Fibroblast of skin of back (primary cell): ENCODE measurements at places on chromosomes 5 and 9.
A peak's percentile ranks its signal among the peaks of the same experiment; 100 is the strongest.

DNA sequence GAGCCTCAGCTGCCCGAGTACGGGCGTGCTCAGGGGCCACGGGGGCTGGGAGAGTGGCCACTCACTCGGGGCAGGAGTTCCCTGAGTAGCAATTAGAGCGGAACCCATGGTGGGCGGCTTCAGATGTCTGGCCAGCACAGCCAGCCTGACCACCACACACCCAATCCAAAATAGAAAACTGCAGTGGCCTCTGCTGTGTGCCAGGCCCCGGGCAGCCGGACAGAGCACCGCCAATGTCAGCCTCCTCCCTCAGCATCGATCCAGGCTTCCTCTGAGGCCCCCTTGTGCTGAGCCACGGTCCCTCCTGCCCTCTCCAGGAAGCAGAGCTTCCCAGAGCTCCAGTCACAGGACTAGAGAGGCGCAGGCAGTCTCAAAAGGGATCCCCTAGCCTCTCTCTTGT is 2.7 kb downstream of the ADAMTS2 start:
- DNase-seq: peak; percentile 61

- peak; percentile 65 for DNase-seq
Measured at GRCh38 chr9:21656776-21657674, 145.4 kb upstream of the MTAP start.

DNA sequence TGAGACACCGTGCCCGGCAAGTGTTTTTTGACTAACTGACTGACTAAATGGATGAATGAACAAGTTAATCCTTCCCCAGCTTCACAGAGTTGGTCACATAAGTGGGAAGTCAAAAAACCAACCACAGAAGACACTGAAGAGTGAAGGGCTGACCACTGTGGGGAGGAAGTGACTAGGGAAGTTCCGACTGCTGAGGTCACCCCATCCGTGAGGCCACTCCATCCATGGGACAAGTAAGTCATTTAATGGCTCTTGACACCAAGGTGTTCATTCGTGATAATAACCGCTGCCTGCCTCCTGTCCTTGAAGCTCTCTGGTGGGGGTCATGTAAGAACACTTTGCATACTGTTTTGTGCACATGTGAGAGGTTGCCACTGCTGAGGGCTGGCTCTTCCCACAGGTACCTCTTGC is 22.2 kb upstream of the CXCL14 start:
- DNase-seq: no peak

GRCh38 chr9:126784401-126784800 is 20.4 kb upstream of the ZBTB43 start:
- no peak for DNase-seq

DNA sequence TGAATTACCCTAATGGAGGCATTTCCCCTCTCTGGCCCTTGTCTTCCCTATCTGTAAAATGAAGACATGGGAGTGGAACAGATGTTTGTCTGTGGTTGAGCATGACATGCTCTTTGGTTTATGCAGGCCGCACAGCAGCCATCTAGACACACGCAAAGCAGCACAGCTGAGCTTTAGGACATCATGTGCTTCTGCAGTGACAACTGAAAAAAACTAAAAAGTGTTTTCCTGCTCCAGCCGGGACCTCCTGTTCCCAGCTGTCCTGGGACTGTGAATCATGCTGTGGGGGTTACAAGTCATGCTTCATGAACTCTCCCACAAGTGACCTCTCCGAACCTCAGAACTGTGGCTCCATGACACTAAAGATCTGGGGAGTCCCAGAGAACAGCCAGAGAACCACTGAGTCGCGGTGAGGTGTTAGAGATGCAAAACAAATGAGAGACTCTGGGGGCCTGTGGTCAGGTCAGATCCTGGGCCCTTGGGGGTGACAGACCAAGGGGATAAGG is 1.7 kb downstream of the SMIM3 start:
- DNase-seq: peak; percentile 68

DNA sequence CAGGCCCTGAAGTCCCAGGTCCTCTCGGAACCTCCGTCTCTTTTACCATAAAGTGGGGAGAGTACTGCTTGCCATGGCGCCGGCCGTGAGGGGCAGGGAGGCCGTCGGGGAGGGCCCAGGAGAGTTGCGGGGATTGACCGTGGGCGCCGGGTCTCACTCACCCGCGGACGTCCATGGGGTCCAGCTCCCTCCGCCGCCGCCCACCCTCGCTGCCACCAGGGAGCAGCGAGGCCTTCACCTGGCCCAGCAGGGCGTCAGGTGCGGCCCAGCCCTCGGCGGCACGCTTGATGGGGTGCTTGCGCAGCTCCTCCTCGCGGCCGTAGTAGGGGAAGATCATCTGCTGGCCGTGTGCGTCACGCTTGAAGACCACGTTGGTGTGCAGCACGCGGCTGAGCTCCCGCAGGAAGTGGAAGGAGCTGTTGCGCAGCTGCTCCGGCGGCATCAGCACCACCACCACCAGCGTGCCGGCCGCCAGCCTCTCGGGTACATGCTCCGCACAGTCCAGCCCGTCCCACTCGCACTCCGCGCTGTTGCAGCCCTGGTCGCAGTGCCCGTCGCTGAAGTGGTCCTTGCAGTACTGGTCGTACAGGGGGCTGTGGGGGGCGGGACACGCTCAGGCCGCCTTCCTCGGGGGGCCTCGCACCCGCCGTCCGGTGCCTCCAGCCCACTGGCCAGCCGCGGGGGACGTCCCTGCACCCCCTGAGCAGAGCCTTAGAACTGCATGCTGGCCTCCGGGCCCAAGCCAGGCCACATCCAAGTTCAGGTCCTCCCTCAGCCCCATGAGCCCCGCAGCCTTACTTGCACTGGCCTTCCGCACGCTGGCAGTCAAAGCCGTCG is 21.9 kb upstream of the SEC16A start:
- no peak for DNase-seq

DNA sequence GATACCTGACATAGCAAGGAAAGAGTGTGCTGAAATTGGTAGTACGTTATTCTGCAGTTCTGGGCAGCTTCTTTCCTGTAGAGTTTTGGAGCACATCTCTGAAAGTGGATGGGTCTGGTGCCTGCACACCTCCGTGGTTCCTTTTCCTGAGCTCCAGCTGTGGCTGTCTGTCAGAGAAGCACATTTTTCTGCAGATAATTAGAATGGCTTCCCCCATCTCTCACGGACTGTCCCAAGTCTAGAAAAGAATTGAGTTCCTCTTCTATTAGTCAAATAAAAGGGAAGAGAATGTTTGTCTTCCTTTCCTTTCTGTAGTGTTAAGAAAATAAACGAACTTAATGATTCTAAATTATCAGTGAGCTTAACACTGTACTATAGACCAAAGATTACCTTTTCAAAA is 55.7 kb downstream of the VCAN start:
- no peak for DNase-seq

GRCh38 chr5:82911910-82912309 is 165.3 kb downstream of the TMEM167A start:
- no peak for DNase-seq

- peak; percentile 78 for DNase-seq
Measured at GRCh38 chr9:20592673-20593072, 29.6 kb downstream of the MLLT3 start.

GRCh38 chr9:33815781-33816180 is 1.2 kb upstream of the UBE2R2 start:
- DNase-seq: no peak

- peak; percentile 15 for DNase-seq
Measured at GRCh38 chr5:128424646-128425045, 113.4 kb downstream of the FBN2 start.

- no peak for DNase-seq
Measured at GRCh38 chr5:152723482-152723881, 318.4 kb upstream of the NMUR2 start.

GRCh38 chr5:74361406-74362358 is 278.8 kb downstream of the ENC1 start:
- no peak for DNase-seq

- DNase-seq: peak; percentile 30
Measured at GRCh38 chr5:171614971-171615653, 170.5 kb upstream of the SMIM23 start.

- DNase-seq: no peak
Measured at GRCh38 chr9:78609450-78609849, 312.5 kb downstream of the PSAT1 start.

- peak; percentile 95 for DNase-seq
Measured at GRCh38 chr9:129145841-129146292, 32.2 kb downstream of the IER5L start.

GRCh38 chr5:61827445-61827975 is 478.5 kb upstream of the KIF2A start:
- DNase-seq: no peak

DNA sequence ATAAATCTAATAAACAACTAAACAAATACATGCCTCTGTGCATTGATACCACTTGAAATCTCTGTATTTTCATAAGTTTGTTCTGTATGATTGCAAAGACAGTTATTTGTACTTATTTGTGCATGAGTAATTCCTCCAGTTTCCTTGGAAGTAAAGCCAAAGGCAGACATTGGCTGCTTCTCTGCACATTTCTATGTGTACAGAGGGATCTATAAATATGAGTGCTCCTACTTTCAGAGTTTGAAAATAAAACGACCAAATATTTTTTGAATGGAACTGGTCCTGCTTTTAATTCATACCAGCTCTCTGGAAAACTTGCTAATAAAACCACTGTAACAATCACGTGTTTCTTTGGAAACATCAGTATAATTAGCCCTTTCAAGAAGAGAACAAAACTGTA is 306.5 kb downstream of the MAN2A1 start:
- no peak for DNase-seq

- DNase-seq: peak; percentile 14
Measured at GRCh38 chr5:143533978-143534760, 130.7 kb upstream of the NR3C1 start.

DNA sequence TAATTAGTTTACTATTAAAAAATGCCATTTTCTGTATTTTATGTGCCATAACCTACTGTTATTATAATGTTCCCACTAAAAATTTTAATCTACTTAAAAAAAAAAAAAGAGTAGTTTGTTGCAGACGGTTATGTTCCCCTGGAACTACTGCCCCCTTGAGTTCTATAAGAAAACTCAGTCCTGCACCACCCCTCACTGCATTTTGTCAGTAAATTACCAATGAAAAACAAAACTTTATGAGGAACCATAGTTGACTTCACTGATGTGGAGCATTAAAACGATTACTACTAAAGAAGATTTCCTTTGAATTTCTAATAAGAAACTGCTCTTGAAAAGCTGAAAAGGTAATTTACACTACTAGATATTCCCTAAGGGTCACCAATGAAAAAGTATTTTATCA is 288.7 kb downstream of the FBXL17 start:
- DNase-seq: peak; percentile 35

- peak; percentile 38 for DNase-seq
Measured at GRCh38 chr5:17415321-17415758, 82.7 kb upstream of the TAF11L2 start.

GRCh38 chr9:13100914-13101572 is 178.4 kb downstream of the MPDZ start:
- DNase-seq: no peak

DNA sequence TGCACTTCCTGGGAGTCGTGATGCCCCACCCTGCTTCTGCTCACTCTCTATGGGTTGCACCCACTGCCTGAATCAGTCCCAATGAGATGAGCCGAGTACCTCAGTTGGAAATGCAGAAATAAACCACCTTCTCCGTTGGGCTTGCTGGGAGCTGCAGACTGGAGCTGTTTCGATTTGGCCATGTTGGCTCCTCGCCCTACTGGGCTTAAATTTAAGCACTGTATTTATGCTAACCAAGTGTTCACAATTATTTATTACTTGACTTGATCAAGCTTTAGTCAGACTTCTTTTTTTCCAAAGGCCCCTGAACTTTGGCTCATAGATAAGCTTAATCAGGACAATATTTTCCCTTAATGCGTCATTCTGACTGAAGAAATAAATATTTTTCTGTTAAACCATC is 1072.4 kb upstream of the CDH9 start:
- no peak for DNase-seq

DNA sequence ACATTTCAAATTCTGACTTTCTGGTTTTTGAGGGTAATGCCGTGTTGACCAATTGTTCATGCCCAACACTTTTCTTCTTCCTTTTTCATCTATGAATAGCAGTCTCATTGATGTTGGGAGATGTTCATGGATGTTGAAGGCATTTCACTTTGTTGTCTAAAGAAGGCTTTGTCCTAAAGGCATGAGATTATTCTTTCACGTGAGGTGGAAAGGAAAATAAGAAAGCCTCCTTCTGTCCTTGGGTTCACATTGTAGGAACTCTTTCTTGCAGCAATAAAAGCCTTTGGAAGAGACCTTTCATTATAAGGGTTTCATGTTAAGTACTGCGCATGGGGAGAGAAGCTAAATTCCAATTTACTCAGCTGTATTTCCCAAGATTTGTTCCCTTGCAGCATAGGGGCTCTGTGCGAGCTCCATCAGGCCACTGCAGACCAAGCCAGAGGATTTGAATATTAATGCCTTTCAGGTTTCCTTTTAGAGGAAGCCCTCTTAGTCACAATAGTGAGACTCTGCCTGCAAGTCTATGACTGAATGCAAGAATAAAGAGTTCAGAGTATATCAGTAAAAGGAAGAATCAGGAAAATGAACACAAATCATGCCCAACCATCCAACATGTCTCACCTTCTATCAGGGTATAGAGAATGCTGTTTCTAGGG is 274.6 kb downstream of the TMEM38B start:
- no peak for DNase-seq

- no peak for DNase-seq
Measured at GRCh38 chr9:68672625-68673024, 32.4 kb upstream of the PIP5K1B start.

DNA sequence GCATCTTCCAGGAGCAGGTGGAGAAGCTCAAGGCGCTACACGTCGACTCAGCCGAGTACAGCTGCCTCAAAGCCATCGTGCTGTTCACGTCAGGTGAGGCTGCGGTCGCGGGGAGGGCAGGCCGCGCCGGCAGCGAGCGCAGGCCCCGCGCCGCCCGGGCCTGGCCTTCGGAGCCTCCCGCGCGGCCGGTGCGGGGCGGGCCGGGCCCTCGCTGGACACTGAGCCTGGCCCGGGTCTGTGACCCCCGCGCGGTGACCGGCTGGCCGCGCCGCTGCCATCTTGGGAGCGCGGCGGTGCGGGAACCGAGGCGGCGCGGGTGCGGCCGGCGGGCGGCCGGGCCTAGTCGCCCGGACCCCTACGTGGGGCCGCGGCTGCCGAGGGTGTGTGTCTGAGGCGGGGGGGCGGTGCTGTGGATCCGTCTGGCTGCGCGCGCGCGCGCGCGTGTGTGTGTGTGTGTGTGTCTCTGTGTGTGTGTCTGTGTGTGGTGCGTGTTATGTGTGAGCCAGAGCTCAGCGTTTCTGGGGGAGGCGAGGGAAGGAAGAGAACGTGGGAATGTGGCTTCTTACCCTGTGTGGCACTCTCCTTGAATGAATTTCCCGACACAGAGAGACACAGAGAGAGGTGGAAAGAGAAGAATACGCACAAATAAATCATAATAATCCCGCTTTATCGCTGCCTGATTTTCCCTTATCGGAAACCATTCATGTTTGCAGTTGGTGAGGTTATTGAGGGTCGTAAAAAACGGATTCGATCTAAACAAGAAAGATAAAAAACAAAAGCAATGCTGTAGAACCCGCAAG is 5.5 kb downstream of the NR2F1 start:
- no peak for DNase-seq

- no peak for DNase-seq
Measured at GRCh38 chr9:100619665-100620064, 41.8 kb downstream of the CAVIN4 start.

DNA sequence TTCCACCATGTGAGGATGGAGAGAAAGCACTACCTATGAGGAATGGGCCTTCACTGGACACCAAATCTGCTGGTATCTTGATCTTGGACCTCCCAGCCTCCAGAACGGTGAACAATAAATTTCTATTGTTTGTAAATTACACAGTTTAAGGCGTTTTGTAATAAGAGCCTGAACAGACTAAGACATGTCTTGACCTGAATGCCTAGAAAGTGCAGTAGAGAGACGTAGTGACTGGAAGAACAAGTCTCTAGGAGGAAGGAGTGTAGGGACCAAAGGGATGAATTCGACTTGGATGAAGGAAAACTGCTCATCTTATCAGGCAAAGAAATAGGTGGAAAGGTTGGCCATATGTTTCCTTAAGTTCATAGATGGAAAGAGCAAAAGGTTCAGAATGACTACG is 309.8 kb upstream of the RGMB start:
- no peak for DNase-seq
